Peyer's patch (tissue), 4 donors: ENCODE measurements at places on chromosomes 4 and X. TPM values are rescaled to one million over a fixed set of nuclear protein-coding genes. Genes with fewer than 3 reads are reported as not detected.

GRCh38 chr4:141132709-141133145, 542 bp downstream of the RNF150 start:
- DNase-seq, result no peak

DNA sequence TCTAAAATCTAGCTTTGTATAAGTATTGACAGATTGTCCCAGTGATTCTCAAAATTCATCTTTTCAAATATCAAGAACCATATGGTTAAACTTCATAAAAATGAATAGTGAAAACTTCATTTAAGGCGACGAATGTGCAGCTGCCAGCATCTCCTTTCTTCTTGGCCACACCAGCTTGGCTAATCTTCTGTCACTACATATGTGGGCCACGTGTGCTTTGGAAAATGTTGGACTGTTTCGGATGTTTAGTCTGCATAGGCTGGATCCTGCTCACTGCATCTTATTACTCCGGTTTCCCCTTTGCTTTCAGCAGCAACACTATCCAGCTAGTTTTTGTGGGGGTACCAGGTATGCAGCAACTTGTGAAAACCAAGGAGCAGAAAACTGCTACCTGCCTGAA, 221.9 kb downstream of the BMPR1B start:
- DNase-seq, result no peak

GRCh38 chr4:182492423-182492822, 249.2 kb downstream of the TENM3 start:
- no peak for DNase-seq

DNA sequence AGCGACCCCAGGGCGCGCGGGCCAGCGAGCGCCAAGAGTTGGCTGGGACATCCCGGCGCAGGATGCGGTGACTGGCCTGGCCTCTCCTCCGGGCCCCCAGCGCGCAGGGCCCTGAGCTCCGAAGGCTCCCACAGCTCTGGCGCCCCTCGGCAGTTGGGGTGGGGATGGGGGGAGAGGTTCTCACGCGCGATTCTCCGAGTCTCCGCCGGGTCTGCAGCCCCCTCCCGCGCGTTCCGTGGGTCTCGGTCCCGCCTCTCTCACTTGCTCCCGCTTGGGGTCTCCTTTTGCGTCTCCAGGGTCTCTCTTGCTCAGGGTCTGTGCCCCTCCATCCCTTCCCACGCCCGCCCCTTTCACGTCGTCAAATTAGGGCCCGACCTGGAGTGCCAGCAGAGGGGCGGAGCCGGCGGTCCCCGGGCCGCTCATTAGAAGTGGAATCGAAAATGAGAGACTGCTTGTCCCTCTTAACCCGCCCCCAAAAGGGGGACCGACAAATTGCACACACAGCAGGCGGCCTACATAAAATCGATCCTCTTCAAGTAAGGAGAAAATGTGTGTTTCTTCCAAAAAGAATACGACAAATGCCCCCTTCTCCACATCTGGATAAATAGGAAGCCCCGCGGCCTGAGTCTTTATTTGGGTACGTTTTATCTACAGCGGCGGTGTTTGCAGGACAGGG, 877 bp upstream of the NKX1-1 start:
- DNase-seq, result no peak

ANTXR2 gene
- total RNA-seq, result 42.1 TPM
